ENCODE measurements at places on chromosomes 6 and 20. TPM values are rescaled to one million over a fixed set of nuclear protein-coding genes. Genes with fewer than 3 reads are reported as not detected.

Gene ANGPT4
- total RNA-seq, result 0.24 TPM

Gene GPX5
- 4.6 TPM for total RNA-seq

DNA sequence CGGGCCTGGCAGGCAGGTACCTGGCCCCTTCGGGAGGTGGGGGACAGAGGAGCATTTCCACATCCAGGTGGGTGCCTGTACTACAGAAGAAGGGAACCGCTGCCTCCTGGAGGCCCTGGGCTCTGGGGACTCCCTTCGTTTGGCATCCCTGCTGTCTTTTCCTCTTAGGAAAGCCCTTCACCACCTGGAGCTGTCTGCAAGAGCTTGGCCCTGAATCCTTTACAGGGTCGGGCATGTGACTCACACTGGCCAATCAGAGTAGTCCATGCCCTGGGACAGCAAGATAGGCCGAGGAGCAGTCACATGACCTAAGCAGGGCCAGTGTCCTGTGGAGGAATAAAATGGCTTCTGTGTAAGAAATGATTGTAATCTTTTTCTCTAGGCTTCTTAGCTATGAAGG is 224.9 kb downstream of the ANKRD60 start:
- DNase-seq, result no peak

DNA sequence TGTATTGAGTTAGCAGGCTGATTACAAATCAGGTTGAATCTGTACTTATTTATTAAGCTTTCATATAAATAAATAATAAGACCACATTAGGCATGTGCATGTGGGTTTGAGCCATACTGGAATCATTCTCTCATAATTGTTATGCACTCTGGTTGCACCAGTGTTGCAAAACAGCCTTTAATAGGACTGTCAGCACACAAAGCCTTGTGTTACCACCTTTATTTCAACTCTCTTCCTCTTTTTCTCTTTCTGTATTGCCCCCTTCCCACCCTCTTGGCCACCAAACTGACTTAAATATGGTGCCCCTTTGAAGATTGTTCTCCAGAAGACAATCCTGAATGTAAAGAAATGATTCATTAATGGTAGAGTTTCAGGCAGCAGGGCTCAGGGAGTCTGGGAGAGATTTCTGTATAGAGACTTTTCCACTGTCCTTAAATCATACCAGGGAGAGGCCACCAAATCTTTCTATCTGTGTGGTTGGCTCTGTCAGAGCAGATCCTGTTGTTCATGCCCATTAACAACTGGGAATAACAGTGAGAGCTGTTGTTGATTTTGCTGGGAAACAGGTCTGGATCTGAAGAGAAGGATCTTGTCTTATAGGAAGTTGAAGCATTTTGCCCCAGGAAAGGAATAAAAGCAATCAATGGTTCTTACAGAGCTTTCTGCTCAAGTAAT is 131.6 kb upstream of the SOX4 start:
- no peak for DNase-seq

Gene OVOL2
- not detected for total RNA-seq

Gene TTLL9
- total RNA-seq, result 5.8 TPM

GRCh38 chr6:115894426-115894992 is 166.2 kb downstream of the FRK start:
- DNase-seq, result no peak

Gene EBF4
- 14.4 TPM for total RNA-seq

GRCh38 chr20:39885975-39886649 is 802.9 kb downstream of the MAFB start:
- DNase-seq, result peak; percentile 64

Measured in umbilical cord (tissue), 2 donors.